ENCODE measurements at places on chromosomes 1 and 21.

DNA sequence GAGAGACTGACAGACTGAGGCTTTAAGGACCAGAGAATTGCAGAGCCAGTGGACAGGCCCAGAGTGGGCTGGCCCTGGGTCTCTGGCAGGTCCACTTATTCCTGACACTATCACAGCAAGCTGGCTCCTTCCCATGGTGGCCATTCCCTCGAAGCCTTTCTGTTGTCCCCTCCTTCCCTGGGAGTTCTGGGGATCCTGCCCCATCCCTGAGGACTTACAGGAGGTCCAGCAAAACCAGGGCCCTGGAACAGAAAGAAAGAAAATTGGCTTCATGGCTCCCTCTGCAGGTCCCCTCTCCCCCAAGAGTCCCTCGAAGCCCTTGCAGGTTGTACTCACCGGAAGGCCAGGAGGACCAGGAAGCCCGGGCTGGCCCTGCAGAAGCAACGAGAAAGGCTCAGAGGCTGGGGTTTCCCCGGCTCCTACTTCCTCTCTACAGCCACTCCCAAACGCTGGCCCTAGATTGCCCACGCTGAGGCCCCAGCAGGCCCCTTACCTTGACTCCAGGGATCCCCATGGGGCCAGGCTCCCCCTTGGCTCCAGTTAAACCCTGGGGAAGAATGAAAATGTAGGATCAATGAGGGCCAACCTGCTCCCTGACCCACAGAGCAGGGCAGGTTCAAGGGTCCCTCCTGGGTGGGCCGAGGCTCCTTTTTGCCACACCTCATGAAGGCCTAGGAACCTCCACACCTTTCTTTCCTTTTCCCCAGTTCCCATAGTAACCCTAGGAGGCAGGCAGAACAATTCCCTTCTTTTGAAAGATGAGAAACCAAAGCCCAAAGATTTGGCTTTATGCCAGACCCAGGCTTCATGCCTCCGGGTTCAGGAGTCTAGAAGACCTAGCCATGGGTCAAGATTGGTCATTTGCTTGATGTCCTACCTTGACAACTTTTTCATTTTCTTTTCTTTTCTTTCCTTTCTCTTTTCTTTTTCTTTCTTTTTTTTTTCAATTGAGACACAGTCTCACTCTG lies 4.6 kb downstream of the COL9A2 start:
- DNase-seq = no peak

- peak; percentile 2 for DNase-seq
These were observed 26.8 kb upstream of the ZNF697 start for GRCh38 chr1:119674835-119675289.

DNA sequence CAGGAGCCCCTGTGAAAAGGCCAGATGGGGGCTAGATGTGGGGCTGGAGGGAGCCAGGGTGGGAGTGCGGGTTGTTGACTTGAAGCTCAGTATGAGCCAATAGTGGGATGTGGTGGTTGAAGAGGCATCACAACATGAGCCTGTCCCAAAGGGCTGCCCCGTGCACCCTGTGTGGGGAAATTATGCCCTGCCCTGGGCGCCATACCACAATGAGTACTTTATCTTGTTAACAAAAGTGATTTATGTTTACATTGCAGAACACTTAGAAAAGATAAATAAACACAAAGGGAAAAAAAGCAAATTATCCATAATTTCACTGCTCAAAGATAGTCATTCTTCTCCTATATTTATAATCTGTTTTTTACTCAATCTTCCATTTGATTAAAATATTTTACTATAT lies 1.6 kb upstream of the NFASC start:
- DNase-seq = no peak

DNA sequence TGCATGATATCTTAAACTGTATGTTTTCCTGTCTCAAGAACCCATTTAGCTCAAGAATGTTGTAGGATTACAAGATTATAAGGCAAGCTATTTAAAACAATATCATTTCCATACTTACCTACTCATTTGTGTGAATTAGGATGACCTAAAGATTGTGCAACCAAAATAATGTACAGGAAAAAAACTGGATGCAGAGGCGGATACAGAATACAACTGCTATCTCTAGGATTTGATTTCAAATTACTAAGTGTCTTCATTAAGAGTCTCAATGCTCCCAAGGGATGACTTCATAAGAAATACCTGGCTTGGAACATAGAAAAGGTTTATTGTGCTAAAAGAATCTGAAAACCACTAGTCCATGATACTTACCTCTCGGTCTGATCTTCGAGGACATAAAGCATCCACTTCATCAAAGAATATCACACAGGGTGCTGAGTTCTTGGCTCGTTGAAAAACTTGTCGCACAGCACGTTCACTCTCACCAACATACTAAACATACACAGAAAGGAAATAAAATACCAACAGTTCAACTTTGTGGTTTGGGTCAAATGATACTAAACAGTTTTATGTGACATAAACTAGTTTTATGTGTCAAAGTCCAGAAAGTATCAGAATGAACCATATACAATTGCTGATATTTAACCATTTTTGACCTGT lies 54.9 kb downstream of the NVL start:
- no peak for DNase-seq

- no peak for DNase-seq
These were observed 51.9 kb upstream of the ZNF326 start for GRCh38 chr1:89942825-89943658.

DNA sequence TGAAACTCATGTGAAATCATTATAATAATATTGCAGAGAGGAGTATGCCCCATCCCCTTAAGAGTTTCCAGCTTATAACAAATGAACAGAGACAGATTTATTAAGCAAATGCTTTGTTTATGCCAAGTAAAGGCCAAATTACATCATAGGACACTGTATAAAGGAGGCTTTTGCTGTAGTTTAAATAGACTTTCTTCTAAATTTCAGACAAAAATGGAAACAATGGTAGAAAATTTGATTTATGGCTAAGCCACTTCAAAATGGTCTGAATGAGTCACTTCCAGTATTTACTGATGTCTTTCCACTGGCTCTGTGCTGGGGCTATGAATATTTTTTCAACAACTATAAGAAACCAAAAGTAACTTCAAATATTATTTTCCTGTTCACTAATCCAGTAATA lies 81.1 kb upstream of the ST6GALNAC5 start:
- no peak for DNase-seq

DNA sequence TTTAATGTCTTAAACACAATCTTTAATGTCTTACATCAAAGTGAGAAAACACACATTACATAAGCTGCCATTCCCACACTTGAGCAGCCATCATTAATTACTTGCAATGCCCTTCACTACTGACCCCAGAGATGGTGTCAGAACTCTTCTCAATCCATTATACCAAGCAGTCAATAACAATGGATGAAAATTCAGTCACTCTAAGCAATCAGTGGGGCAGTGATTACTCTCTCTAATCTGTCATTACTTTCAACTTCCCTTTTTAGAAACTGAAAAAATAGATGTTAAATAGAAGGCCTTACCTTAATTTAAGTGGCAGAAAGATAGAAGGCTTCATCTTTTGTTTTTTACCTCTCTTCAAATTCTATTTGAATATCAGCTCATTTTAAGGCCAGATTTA lies 9.7 kb upstream of the FRRS1 start:
- no peak for DNase-seq

- no peak for DNase-seq
These were observed 15.4 kb downstream of the OVAAL start for GRCh38 chr1:180574031-180574713.

GRCh38 chr1:3675436-3675835 lies 23.1 kb downstream of the TP73 start:
- DNase-seq = no peak

DNA sequence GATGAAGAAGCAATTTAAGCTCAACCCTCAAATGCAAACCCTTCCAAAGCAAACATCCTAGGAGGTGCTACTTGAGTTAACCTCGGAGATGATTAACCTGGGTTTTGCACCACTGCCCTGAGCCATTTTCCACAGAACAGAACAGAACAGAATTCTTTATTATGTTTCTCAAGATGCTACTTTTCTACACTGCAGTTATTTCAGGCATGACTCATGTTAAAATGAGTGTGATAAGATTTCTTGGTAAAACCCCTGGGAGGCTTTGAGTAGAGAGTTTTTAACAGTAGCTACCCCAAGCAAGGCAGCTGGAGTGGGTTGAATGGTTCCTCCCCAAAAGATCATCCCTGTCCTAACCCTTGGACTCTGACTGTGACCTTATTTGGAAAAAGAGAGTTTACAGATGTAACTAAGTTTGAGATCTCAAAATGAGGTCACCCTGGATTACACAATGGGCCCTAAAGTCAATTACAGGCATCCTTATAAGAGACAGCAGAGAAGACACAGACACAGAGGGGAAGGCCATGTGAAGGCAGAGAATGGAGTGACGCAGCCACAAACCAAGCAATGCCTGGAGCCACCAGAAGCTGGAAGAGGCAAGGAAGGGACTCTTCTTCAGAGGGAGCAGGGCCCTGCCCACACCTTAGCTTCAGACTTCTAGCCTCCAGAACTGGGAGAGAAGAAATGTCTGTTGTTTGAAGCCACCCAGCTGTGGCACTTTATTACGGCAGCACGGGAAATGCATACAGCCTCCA lies 153.4 kb downstream of the ETS2 start:
- no peak for DNase-seq

- DNase-seq = no peak
These were observed 19.4 kb downstream of the PLA2G2F start for GRCh38 chr1:20158358-20159070.

- DNase-seq = no peak
These were observed 180.1 kb downstream of the CAMTA1 start for GRCh38 chr1:6965083-6965934.

GRCh38 chr1:167294528-167294927 lies 73.8 kb downstream of the POU2F1 start:
- DNase-seq = no peak

DNA sequence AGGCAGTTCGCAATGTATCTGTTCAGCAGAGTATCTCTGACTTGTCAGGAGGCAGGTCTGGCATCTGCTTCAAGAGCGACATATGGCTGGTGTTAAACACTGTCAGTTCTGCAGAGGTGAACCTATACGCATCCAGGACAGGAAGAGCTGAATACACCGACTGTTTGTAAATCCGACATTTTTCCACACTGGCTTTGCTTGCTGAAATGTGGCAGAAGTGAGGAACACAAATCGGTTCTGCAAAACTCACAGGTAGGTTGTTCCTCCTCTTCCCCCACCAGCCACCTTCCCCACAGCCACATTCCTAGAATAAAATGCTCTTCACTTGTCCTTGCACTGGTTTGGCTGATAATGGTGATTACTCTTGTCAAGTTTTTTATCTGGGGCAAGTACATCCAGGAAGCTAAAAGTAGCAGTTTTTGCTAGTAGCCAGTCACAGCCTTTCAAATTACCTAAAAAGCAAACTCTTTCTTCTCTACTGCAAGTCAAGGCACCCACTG lies 289.2 kb downstream of the GRIK1 start:
- no peak for DNase-seq

- DNase-seq = no peak
These were observed 12.2 kb upstream of the TDRD10 start for GRCh38 chr1:154489695-154490274.

GRCh38 chr21:22346576-22346975 lies 1348.4 kb downstream of the NCAM2 start:
- no peak for DNase-seq

DNA sequence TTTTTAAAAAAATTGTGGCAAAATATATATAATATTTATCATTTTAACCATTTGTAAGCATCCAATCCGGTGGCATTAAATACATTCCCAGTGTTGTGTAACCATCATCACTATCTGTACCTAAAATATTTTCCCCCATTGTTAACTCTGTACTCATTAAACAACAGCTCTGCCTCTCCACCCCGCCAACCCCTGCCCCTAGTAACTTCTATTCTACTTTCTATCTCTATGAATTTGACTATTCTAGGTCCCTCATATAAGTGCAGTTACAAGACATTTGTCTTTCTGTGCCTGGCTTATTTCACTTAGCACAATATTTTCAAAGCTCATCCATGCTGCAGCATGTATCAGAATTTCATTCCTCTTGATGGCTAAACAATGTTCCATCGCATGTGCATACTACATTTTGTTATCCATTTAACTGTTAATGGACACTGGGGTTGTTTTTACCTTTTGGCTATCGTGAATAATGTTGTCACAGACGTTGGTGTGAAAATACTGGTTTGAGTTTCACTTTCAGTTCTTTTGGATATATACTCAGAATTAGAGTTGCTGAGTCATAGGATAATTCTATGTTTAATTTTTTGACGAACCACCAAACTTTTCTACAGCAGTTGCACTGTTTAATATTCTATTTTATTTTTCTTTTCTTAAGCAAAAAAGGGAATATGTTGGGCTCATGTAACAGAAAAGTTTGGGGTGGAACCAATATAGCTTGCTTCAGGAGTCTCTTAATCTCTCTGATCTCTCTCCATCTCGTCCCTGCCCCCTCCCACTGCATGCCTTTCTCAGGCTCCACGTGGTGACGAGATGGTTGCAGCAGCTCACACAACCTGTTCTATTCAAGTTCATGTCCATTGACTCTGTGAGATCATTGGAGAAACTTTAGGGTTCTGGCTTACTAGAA lies 25.2 kb upstream of the RCAN1 start:
- DNase-seq = no peak

GRCh38 chr1:10869933-10870332 lies 73.5 kb upstream of the CASZ1 start:
- no peak for DNase-seq

DNA sequence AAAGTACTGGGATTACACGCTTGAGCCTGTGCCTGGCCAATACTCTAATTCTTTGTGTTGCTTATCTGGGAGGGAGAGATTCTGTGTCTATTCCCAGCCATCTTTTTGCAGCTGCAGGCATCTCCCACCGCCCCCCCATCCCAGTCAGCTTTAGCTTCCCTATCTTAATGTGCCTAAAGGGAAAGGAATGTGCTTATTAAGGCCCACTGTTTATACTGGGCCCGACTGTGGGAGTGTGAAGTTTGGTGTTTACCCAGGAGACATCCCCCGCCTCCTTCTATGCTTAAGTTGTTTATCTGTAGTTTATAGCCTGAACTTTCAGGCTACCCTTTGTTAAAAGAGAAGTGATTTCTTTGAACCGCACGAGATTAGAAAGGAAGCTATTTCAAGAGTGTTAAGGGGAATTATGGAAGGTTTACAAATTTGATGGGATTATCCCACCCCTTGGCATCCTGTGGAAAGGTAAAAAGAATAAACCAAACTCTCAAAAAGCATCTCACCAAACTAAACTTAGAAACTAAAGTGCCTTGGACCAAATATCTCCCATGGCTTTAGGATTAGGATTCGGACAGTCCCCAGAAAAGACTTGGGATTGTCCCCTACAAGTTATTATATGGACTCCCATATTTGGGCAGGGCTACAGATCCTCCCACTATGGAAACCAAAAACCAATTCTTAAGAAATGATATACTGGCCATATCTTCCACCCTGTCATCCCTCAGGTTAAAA lies 25.5 kb upstream of the ZNF496 start:
- DNase-seq = no peak

- DNase-seq = no peak
These were observed 55.9 kb downstream of the DISP3 start for GRCh38 chr1:11534846-11535245.

DNA sequence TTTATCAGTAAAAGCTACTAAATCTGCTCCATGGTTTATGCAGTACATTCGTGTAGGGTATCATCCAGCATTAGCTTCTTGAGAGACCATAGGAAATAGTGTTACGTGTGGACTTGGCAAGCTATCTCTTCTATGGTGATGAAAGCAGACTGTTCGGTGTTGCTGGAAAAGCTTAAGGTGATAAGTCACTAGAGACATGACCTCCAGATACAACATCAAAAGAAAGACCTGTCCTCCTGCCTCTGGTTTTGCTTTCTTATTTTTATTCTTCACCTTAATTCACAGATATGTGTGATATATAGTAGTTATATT lies 53.5 kb upstream of the S1PR1 start:
- DNase-seq = no peak
